Endothelial cell of umbilical vein (primary cell): ENCODE measurements at places on chromosomes 11 and 22. TPM values are rescaled to one million over a fixed set of nuclear protein-coding genes. Genes with fewer than 3 reads are reported as not detected.

The PITPNM1 gene
- total RNA-seq = 26.4 and 50.9 TPM in 2 replicates

The PLAAT4 gene
- 0.95 TPM in 1 of 2 replicates, not detected in the other for total RNA-seq

The TPBGL gene
- not detected in 2 replicates for total RNA-seq

The TUBA8 gene
- 4.0 and 6.9 TPM in 2 replicates for total RNA-seq

The PNPLA3 gene
- 12.1 and 12.3 TPM in 2 replicates for total RNA-seq

GRCh38 chr11:2945031-2945756 lies 16.0 kb upstream of the PHLDA2 start:
- DNase-seq = peak; percentile 83

- no peak for DNase-seq
These were observed at the start of gene OR8G5 for GRCh38 chr11:124256076-124256475. Gene OR8G5, plus strand, starts transcription at chr11:124256376. Its CDS starts 8,556 bp downstream, at chr11:124264932.

- DNase-seq = no peak
These were observed 3.7 kb downstream of the ILK start for GRCh38 chr11:6607190-6607795.

DNA sequence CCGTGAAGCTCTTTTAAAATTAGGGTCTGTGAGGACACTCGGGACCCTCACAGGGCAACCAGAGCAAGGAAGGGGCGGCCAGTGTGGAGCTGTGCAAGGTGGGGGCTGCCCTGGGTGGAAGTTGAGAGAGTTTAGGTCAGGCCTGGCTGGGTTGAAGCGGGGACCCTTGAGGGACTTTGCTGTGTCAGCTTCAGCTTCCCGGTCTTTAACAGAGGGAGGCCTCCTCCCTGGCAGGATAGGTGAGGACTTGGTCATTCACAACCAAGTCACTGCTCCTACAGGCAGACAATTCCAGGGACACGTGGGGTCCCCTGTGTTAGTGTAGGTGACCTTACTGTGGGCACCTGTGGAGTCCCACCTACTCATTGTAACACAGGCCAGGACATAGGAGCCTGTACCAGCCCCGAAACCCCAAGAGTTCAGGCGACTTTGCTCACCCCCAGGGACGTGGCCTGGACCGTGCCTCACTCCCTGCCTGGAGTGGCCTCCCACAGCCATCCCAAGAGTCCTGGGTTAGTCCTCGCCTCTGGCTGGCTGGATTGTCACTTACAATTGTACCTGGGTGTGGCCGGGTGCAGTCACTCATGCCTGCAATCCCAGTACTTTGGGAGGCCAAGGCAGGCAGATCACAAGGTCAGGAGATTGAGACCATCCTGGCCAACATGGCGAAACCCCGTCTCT lies 18.8 kb upstream of the ARHGAP8 start:
- no peak for DNase-seq
